ENCODE measurements at places on chromosomes 1 and 21.
A peak's percentile ranks its signal among the peaks of the same experiment; 100 is the strongest.

DNA sequence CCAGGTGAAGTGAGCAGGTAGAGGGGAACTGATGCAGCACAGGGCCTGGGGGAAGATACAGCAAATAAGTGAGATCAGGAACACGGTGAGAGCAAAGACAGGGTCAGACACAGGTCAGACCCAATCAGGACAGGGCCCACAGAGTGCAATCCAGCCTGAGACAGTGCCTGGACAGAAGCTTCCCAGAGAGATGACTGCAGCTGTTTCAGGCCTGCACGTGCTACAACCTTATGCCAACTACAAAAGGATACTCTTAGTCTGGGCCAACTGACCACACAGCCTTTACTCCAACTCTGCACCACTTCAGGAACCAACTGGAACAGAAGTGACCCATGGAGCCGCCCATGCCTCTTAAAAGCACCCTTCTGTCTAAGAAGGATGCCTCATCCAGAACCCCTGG lies 228.0 kb downstream of the TOMM20 start:
- DNase-seq = no peak

DNA sequence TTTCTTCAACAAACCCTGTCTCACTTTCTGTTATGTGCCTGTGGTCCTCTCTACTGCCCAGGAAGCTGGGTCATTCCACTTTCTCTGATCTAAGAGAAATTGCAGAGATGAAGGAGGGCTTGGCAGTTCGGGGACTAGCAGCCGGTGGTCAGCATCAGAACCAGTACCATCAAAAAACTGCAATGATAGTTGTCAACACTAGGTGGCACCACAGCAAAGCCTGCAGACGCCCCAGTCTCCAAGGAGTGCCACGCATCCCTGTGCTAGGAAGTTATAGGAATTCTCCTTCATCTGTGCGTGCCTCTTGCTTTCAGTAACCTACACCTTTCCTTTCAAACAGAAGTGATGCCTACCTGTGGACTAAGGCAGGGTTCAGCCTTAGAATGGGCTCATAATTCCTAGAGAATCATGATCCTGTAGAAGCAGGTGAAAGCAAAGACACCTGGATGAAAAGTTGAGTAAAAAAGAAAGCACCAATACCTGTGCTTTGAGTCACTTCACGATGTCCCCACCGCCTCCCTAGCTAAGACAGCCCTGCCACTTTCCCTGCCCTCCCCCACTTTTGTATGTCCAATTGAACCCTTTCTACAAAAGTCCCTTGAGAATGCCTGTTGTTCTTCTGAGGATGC lies 129.2 kb downstream of the ADAMTS1 start:
- DNase-seq = peak; percentile 69

- DNase-seq = no peak
Measured at GRCh38 chr1:66342707-66343106, 191.2 kb upstream of the SGIP1 start.

GRCh38 chr21:10272216-10272615 lies 249.2 kb upstream of the TPTE start:
- no peak for DNase-seq

DNA sequence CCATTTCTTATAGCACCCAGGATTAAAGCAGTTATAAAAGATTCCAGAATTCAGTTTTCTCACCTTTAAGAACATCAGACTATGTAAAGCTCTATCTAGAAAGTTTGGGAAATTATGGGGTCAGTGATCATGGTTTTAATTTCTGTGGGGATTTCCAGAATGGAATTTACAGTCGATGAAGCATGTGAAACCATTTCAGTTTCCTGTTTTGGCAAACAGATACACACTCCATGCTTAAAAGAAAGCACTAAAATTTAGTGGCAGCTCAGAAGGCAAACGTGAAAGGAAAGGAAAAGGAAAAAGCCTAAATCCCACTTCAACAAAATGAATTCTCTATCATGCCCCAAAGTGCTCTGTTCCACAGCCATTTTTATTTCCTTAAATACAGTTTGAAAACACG lies 60.4 kb downstream of the FYB2 start:
- no peak for DNase-seq
